HTR-8/SVneo (cell line): ENCODE measurements at places on chromosomes 1 and 21.

- DNase-seq, result no peak
Observed at GRCh38 chr1:50702395-50702794, 257.7 kb downstream of the FAF1 start.

DNA sequence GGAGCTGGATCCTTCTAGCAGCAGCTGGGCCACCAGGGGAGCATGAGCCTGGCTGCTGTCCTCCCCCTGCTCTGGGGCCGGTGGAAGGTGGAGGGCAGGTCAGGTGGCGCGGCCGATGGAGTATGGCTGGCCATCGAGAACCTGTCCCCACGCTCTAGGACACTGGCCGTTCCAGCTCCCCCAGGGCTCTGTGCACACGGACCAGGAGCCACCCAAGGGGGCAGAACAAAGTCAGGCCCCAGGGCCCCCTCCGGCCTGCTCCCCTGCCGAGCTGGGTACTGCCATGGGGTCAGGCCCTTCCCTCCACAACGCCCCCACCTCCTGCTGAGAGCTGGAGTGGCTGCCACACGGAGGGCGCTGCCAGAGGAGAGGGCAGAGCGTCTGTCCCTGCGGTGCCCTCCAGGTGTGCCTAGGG, 4.5 kb upstream of the PLCH2 start:
- DNase-seq, result no peak

DNA sequence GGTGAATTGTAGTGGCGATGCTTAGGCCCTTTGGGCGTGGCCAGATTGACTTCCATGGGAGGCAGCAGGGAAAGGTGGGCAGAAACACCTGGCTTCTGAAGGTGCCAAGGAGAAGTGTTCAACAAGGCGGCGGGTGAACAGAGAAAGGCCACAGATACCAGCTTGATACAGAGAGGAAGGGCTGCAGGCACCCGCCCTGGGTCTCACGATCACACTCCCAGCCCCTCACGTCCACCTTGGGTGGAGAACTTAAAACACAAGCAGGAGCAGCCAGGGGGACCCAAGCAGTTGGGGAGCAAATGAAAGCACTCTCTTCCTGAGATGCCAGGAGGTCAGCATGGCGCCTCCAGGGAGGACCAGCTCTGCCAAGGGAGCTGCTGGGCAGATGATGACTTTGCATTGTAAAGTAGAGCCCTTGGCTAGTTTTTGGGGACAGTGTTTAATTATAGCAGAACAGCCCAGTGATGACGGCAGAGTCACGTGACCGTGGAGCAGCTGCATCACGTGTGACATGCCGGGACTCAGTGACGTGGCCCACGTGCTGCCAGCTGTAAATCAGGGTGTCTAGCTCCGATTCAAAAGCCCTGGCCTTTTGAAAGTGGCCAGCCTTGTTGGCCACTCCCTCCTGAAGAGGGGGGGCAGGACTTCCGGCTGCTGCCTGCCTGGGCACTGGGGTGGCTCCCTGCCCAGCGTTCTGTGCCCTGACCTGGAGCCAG, 19.0 kb downstream of the SLC37A1 start:
- DNase-seq, result no peak

- no peak for DNase-seq
Observed at GRCh38 chr1:72777918-72778317, 495.6 kb upstream of the NEGR1 start.

DNA sequence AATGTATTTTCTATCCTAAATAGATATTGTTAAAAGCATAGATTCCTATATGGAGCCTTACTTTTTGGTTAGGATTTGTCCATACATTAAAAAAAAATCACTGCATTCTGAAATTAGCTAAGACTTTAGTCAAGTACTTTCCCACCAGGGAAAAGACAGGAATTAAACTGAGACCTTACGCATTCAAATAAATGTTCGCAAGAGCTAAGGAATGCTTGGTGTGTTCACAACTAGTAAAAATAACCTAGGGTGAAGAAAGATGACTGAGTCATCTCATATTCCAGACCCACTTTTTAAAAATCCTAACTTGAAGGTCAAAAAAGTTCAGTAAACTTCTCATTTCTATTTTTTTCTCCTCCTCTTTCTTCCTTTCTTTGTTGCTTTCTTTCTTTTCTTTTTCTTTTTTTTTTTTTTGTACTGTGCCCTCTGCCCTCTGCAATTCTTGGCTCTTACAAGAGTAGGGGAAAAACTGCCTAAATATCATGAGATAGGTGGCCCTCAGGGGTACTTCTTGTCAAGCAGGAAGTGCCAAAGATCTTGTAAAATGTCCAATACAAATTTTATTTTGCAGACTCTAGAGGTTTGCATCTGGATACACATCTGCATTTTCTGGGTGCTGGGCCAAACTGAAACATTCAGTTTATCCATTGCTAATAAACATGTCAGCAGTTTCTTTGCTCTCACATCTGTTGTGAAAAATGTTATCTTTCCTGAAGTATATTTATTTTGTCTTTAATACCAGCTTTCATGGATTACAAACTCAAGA, 121.4 kb upstream of the GORAB start:
- peak; percentile 13 for DNase-seq

- peak; percentile 29 for DNase-seq
Observed at GRCh38 chr1:21069549-21069948, 107.1 kb downstream of the EIF4G3 start.

- no peak for DNase-seq
Observed at GRCh38 chr1:13701271-13701640, 1.3 kb downstream of the PRDM2 start.
